CD4-positive, alpha-beta T cell treated with Interleukin-15 for 4 hours (primary cell): ENCODE measurements at places on chromosomes 3 and 15.

DNA sequence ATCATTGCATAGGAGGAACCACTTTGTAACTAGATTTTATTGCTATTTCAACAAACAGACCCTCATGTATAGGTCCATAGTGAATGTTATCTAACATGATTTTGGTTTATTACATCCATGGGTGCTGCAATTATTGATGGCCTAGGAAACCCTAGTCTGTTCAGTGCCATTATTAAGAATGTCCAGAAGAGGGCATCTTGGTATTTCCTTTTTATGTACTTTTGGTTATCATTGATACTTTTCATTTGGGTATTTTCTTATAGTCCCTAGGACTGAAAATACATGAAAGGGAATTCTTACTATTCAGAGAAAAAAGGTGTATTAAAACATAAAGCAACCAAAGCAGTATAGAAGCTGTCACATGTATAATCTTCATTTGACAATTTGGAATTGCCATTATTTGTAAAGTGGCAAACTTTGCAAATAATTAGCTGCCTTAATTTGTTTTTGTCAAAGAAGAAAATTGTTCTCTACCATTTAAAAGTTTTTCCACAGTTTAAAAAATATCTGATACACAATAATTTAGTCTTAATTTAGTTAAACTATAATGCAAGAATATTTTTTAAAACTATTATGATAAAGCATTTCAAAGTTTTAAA is 48.7 kb downstream of the CNOT10 start:
- peak; percentile 18 for DNase-seq

DNA sequence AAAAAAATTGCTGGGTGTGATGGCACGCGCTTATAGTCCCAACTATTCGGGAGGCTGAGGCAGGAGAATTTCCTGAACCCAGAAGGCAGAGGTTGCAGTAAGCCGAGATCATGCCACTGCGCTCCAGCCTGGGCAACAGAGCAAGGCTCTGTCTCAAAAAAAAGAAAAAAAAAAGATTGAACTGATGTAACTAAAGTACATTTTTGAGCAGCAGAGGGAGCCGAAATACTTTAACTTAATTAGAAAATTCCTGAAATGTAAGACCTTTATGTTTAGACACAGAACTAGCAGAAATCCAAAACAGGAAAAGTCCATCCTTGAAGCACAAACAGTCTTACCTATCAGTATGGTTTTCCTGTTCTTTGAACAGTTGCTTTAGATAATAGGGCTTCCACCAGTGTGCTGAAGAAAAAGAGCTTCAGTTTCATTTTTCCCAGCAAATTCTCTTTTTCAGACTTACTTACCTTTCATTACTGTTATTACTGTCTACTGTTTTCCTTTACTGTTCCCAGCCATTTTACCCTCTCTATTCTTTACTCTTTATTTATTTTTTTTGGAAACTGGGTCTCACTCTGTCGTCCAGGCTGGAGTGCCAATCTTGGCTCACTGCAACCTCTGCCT is 33.4 kb upstream of the ZNF609 start:
- DNase-seq = no peak

GRCh38 chr3:126678693-126679317 is 23.9 kb upstream of the TXNRD3 start:
- no peak for DNase-seq

DNA sequence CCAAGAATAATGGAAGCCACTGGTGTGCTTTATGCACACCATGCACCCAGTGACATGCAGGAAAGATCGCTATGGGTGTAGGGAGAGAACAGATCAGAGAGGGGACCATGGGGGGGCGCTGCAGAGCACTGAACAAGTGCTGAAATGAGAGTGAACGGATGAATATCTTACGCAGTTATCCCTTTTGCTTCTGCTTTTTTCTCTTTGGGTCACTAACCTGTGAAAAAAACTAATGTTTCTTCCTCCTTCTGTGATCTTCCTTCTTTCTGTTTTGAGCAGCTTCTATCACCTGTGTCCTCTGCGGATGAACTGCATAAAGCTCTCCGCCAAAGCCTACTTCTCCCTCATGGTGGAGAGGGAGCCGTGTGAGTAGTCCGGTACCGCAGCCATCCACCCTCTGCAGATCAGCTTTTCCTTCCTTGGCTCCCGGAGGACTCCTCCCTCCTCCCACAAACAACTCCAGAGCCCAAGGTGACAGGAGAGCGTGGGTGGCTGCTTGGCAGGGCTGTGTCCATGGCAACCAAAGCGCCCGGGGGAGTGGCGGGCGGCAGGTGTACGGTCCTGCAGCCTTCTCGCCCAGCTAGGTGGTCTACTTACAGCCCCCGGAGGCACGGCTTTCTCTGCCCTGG is 106.2 kb downstream of the DGKG start:
- no peak for DNase-seq

DNA sequence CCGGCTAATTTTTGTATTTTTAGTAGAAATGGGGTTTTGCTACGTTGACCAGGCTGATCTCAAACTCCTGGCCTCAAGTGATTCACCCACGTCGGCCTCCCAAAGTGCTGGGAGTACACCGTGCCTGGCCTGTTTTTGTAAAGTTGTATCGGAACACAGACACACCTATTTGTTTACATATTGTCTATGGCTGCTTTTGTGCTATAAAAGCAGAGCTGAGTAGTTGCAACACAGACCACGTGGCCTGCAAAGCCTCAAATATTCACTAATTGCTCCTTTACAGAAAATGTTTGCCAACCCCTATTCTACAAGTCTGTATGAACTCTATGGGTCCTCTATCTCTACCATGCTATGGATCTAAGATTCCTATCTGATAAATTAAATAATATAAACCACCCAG is 175.5 kb downstream of the CADPS start:
- DNase-seq = no peak

DNA sequence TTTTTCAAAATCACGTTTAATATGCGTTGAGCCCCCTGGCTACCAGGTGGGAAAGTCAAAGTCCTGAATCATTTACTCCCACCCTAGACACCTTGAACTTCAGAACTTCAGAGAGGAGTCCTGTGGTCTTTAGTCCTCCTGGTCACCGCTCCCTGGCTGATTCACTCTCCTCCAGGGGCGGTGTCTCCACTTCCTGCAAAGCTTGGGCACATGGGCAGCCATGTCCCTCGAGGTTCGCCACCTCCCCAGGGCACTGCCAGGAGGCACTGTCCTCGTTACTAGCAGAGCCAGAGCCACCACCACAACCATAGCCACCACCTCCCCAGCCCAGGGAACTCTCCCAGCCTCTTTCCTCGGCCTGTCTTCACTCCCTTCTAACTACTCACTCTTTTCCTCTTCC is 31.0 kb downstream of the LOXL1 start:
- DNase-seq = no peak

- no peak for DNase-seq
Measured at GRCh38 chr15:79516646-79517045, 84.5 kb downstream of the MINAR1 start.

DNA sequence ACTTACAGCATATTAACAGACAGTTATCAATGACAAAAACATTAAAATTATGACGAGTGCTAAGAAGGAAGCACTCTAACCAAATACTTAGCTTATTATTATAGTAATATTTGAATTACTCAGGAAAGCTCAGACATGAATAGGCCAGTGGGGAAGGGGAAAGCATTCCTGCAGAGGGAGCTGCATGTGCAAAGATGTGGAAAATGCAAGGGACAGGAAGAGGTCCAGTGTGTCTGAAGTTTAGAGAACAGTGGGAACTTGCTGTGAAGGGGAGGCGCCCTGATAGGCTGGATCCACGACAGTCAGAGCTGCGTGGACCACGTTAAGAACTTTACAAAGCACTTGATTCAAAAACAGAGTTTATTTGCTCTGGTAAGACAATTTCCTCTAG is 1.2 kb upstream of the SPICE1 start:
- DNase-seq = no peak

- no peak for DNase-seq
Measured at GRCh38 chr3:167783781-167784180, 48.3 kb downstream of the SERPINI1 start.

DNA sequence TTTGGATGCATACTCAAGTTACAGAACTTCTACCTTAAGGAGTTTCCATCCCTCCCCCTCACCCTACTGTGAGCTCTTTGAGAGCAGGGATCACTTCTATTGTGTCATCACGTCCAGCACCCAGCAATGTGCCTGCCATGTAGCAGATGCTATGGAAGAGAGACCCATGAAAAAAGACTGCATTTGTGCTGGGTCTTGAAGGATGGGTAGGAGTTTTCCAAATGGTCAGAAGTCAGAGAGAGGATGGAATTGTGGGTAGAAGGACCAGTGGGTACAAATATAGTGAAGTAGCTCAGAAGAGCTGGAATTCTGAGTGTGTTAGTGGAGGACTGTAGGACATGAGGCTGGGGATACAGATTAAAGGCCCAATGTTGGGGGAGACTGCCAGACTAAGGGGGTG is 141.7 kb downstream of the SRGAP3 start:
- no peak for DNase-seq

- DNase-seq = no peak
Measured at GRCh38 chr3:156728267-156728985, 54.0 kb downstream of the TIPARP start.

GRCh38 chr15:77564938-77565337 is 67.8 kb downstream of the LINGO1 start:
- no peak for DNase-seq

GRCh38 chr3:127052121-127052561 is 69.2 kb downstream of the PLXNA1 start:
- no peak for DNase-seq

DNA sequence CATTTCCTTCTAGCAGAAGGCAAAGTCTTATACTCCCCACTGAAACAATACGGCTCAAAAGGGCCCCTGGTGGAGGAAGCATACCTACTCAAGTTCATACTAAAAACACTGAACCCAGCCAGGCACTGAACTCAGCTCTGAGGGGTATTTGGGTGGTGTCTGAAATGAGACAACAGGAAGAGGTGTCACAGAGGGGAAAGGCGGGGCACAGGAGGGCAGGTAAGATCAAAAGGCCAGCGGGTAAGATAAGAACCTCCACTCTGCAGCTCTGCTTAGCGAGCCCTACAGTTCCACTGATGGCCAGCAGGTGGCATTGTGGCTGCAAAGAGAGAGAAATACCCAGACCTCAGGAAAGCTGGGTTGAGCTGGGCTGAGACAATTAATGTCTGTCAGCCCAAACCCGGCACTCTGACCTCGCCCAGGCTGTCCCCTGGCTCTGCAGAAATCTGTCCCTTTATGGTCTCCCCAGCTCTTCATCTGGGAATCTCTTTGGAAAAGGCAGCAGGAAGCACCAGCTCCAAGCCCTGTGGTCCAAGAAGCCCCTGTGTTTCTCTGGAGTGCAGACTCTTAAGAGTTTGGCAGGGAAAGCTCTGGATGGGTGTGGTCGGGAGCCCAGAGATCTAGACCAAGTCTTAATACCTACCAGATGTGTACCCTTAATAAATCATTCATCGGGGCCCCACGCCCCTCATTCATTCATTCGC is 8.4 kb downstream of the MFGE8 start:
- peak; percentile 97 for DNase-seq

DNA sequence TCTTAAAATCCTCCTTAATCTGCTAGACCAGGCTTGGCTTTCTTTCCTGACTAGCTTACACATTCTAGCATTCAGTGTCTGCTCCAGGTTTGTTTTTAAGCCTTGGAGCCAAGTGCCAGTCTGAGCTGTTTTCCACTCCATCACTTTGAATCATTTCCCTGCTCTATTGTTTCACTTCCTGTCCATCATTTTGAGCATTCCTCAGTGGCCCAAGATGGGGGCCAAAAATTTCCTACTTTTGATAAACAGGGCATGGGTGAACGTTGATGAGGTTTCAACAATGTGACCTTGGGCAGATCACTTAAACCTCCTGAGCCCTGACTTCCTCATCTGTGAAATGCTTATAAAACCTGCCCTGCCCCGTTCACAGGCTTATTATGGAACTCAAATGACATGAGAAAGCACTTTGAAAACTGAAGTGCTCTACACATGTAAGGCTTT is 4.4 kb downstream of the CYP19A1 start:
- no peak for DNase-seq

DNA sequence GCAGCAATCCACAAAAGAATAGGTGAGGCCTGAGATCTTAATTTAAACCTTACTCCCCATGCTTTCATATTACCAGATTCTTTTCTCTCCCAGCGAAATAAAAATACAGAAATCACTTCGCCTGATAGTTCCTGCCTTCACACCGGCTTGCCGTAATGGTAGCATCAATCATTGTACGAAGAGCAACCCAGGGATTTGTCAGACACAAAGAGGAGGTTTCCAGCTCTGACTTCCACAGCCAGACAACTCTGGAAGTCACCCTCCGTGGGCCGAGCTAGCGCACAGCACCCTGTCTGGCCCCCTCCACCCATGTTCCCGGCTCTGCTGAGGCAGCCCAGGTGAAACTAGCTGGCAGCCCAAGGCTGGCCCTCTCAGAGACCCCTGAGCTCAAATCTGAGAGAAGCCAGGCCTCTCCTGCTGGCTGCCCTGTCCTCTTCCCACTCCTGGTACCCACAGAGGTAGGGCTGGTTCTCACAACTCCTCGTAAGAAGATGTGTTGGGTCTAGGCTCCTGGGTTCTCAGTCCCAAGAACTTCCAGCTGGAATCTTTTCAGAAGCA is 156.9 kb upstream of the BNIP2 start:
- DNase-seq = no peak

- DNase-seq = no peak
Measured at GRCh38 chr3:184561913-184562877, 610 bp downstream of the EPHB3 start.

DNA sequence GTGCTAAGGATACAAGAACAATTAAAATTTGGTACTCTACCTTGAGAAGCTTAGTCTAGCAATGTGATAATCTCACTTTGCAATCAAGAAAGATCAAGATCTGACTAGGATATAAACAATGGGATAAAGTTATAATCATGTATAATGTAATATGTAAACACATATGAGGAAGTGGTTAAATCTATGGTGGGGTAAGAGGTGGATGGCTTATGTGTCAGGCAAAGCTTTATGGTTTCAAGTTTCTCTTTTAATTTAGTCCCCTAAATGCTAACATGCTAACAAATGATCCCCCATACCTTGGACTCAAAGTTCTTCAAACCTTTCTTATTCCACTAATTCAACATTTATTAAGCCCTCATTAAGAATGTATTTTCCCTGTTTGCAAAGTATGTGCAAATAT is 2.5 kb downstream of the RSL24D1 start:
- DNase-seq = no peak
